ENCODE measurements at places on chromosomes 1 and 21.
A peak's percentile ranks its signal among the peaks of the same experiment; 100 is the strongest.

DNA sequence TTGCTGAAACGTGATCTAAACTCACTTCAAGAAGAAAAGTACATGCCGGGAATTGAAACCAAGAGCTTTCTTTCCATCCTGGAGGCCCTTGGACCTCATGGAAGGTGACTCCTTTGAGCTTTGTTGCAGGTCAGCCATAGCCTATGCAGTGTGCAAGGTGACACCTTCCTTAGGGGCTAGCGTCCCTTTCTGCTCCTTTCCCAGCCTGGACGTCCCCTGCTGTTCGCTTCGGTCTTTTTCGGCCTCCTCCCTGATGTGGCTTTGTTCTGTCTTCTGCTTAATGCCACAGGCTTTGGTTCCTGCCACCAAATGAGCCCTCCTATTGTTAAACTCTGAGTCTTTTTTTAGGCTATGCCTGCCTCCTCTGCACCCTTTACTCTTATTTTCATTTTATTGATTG is 308.8 kb downstream of the BRINP2 start:
- no peak for DNase-seq

DNA sequence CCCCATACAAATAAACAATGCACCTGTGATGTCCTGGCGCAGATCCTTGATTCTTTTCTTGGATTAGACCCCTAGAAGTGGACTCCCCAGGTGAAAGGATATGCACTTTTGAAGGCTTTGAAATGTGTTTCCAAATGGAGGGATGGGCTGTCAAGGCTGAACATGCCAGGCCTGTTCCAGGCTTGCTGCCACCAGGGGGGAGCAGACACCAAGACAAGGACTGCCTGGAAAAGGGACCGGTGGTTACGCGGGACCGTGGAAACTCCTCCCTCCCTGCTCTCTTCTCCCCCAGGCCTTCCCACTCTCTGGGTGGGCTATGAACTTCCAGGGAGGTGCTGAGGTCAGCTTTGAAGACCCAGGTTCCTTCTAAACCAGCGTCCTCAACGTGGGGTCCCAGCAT is 12.7 kb downstream of the C1QB start:
- no peak for DNase-seq

GRCh38 chr1:167297222-167298214 is 76.8 kb downstream of the POU2F1 start:
- peak; percentile 89 for DNase-seq

DNA sequence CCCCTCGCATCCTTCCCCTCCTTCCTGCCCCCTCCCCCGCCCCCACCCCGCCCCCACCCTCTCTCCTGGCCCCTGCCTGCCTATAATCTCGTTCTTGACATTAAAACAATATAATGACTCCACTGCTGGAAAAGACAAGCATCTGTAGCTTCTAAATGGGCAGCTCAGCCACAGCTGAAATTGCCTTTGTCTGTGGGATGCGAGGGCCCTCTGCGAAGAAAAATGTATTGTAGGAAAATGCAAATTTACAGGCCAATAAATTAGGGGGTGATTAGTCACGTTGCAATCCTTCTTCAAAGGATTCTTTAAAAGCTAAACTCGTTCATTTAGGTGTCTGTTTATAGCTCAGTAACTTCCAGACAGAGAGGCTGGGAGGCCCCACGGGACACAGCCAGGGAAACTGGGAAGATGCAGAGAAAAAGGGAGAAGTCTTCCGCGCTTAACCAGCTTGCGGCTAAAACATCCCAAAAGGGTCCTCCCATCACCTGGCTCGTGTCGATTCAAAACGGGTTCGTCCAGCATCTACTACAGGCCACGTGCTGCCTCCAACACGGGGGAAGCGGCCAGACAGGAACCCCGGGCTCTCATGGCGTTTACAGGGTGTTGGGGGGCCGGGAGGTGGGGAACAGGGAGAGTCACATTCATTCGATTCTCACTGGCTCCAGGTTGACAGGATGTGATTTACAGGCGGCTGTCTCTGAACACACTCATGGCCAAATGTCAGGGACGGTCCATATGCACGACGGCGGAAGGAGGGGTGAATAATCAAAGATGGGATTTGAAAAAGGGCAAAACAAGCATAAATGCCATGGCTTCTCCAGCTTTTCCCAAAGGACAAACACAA is 100.5 kb upstream of the ZBTB40 start:
- no peak for DNase-seq

DNA sequence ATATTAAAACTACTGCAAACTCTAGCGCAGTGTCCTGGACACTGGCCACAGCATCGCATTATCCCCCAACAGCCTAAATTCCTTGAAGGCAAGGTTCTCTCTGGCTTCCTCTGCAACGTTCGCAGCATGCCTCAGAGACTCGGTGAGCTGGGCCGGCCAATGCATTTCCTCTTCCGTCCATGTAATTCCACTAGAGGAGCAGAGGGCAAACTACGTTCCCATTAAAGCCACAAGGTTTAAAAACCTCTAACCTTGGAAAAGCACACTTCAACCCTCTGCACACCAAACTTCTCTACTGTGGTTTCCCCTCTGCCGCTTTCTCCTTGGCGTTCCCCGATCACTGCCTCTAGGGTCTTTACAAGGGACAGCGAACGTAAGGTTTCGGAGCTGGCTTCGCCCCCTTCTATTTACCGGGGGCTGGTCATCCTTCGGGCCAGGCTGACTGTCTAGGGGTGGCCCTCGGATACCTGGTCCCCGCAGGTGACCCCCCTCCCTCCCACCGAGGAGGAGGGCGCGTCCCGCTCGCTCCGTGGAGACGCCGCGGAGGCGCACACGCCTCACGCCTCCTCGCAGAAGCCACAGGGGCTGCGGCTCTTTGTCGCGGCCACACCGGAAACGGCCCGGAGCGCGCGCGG is 456 bp upstream of the SMYD2 start:
- DNase-seq = peak; percentile 41
